ENCODE measurements at places on chromosomes 2 and 18.

DNA sequence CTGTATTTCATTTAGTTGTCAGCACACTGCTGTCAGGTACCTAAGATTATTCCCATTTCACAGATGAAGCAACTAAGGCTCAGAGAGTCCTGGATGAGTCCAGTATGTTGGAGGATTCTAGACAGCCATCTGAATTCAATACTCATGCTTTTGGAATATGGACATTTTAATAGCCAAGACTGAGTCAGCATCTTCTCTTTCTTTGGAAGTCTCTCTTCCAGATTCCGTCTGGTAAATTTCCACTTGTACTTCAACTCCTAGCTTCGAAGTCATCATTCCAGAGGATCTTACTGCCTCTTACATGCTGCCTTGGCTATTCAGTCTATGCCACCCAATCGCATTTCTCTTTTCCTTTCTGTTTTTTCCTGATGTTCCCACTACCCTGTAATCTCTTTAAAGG, 40.6 kb downstream of the INSIG2 start:
- H3K27me3 ChIP-seq = no peaks in the 10 kb centered on the region
- peaks cover 7% of the 10 kb centered on the region for H3K4me1 ChIP-seq
- DNase-seq = no peak
- H3K36me3 ChIP-seq = no peaks in the 10 kb centered on the region

- no peak overlapping the region for H3K27ac ChIP-seq
- no peaks in the 10 kb centered on the region for H3K4me1 ChIP-seq
- DNase-seq = peak; percentile 9
- no peaks in the 10 kb centered on the region for H3K36me3 ChIP-seq
- peaks cover 6% of the 10 kb centered on the region for H3K27me3 ChIP-seq
Observed at GRCh38 chr18:47970664-47971531, 40.4 kb upstream of the SMAD2 start.

GRCh38 chr18:79384151-79384807, 11.5 kb upstream of the NFATC1 start:
- H3K27me3 ChIP-seq = peaks cover 24% of the 10 kb centered on the region
- no peaks in the 10 kb centered on the region for H3K36me3 ChIP-seq
- H3K27ac ChIP-seq = no peak overlapping the region
- H3K4me1 ChIP-seq = no peaks in the 10 kb centered on the region
- no peak for DNase-seq
- no peak overlapping the region for H3K4me3 ChIP-seq

- no peak overlapping the region for H3K4me3 ChIP-seq
- no peak for DNase-seq
- H3K4me1 ChIP-seq = no peaks in the 10 kb centered on the region
- H3K27me3 ChIP-seq = no peaks in the 10 kb centered on the region
- no peaks in the 10 kb centered on the region for H3K36me3 ChIP-seq
- no peak overlapping the region for H3K27ac ChIP-seq
Observed at GRCh38 chr2:168740360-168740759, 62.1 kb upstream of the NOSTRIN start.

All from transverse colon (tissue), 4 donors.